ENCODE measurements at places on chromosomes 2 and 18.

- no peak for DNase-seq
Measured at GRCh38 chr2:112692918-112693317, 27.9 kb upstream of the NT5DC4 start.

GRCh38 chr2:168770796-168771195 is 31.6 kb upstream of the NOSTRIN start:
- DNase-seq, result no peak

DNA sequence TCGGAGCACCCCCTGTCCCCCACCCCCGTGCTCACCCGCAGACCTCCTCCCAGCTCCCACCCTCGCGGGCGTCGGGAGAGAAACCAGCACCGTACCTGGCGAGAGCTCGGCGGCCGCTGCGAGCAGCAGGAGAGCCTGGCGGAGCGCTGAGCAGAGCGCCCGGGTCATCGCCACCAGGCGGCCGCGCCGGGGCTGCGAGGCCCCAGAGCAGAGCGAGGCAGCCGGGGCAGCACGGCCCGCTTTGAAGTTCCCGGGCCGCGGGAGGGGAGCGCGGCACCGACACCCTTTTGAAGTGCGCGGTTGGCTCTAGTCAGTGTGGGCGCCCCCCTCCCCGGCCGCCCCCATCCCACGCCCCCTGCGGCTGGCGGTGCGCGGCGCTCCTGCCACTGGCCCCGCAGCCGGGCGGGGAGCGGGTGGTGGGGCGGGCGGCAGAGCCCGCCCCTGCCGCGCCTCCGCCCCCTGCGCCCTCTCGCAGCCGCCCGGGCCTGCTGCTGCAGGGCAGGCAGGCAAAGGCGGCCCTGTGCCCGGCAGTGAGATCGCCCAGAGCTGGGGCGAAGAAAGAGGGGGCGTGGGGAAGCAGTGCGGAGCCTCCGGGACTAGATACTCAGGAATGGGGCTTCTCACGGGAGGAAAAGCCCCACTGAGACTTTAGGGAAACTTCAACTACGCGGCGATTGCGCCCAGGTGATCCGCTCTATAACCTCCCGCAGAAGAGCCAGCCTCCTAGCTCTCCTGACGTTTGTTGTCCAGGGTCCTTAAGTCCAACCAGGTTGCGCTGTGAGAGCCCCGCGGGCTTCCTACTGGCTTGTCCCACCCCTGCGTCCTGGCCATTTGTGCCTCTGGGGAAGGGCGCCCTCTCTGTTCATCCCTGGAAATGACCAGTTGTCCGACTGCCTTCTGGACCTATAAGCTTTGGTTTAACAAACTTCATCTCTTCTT is at the start of gene ACVR1C:
Gene ACVR1C, minus strand, starts transcription at position 388 of the 939 bp plus-strand sequence. Its CDS starts 220 bp downstream, at position 168.
- peak; percentile 50 for DNase-seq

- DNase-seq, result no peak
Measured at GRCh38 chr2:120177001-120177621, 46.1 kb downstream of the TMEM185B start.
